BJ (cell line): ENCODE measurements at places on chromosomes 7 and 10. TPM values are rescaled to one million over a fixed set of nuclear protein-coding genes. Genes with fewer than 3 reads are reported as not detected.

GRCh38 chr7:104931181-104931781 is 82.7 kb upstream of the KMT2E start:
- DNase-seq: no peak

Gene GSAP
- polyA plus RNA-seq: 3.7 and 7.0 TPM in 2 replicates

DNA sequence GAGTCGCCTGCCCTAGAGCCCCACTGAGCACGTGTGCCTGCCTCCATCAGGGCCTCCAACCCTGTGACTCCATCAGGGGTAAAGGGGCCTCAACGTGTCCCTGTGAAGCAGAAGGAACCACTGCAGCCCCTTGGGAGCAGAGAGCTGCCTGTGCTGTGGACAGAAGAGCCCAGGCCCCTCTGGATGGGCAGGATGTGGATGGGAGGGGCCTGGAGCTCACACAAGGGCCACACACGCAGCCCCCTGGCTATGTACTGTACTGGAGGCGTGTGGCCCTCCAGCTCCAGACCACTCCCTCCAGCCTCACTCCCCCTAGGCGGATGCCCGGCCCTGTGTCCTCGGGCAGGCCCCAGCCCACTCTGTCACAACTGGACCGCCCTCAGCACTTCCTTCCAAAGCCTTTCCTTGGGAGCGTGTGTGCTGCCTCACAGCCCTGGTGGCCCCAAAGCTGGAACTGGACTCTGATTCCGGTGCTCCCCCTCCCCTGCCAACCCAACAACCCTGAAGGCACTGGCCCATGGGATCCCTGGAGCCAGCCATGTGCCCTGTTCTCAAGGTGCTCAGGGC is 238.0 kb downstream of the TCERG1L start:
- DNase-seq: no peak

Gene AQP1
- 2.3 and 3.9 TPM in 2 replicates for polyA plus RNA-seq

Gene CLDN15
- polyA plus RNA-seq: 2.7 and 3.7 TPM in 2 replicates
